Ascending aorta (tissue), 2 donors: ENCODE measurements at places on chromosomes 2 and 18.

DNA sequence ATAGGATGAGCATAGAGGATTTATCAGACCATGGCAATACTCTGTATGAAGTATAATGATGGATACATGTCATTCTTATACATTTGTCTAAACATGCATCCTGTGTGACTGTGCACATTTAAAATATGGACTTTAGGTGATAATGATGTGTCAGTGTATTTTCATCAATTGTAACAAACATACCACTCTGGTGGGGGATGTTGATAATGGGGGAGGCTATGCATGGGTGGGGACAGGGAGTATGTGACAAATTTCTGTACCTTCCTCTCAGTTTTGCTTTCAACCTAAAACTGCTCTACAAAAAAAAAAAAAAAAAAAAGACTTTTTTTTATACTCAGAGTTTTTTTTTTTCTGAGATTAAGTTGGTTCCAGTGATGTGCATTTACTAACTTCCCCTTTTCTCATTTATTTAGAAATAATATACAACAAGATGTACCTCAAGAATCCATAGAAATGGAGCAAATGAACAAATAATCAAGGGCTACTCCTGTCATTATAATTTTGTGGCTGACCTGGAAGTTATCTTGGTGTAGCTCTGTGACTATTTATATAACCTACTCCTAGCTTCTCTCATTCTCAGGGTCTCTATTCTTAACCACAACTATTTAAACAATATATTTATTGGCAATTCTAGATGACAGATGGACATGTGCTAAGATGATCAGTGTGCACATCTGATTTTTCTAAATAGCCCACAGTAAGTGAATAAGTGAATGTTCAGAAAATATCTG is 108.9 kb upstream of the ITGA4 start:
- DNase-seq: no peak

DNA sequence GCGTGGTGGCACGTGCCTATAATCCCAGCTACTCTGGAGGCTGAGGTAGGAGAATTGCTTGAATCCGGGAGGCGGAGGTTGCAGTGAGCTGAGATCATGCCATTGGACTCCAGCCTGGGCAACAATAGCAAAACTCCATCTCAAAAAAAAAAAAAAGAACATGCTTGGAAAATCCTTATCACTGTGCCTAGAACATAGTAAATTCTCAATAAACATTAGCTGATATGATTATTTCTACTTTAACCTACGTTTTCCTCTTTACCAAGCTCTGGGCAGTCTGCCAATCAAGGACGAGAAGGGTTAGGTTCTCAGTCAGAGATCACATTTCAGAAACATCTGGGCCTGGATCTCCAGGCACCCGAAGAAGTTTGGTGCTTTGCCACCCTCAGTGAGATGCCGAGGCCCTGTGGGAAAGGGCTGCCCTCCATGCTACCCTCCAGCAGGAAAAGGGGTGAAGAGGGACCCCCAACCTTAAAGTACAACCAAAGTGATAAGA is 107.7 kb downstream of the BCL11A start:
- DNase-seq: no peak

GRCh38 chr2:26454561-26455001 is 23.3 kb downstream of the OTOF start:
- DNase-seq: no peak

GRCh38 chr18:27699137-27699536 is 477.8 kb downstream of the CDH2 start:
- DNase-seq: no peak

GRCh38 chr2:26495705-26496297 is 17.9 kb upstream of the OTOF start:
- no peak for DNase-seq

DNA sequence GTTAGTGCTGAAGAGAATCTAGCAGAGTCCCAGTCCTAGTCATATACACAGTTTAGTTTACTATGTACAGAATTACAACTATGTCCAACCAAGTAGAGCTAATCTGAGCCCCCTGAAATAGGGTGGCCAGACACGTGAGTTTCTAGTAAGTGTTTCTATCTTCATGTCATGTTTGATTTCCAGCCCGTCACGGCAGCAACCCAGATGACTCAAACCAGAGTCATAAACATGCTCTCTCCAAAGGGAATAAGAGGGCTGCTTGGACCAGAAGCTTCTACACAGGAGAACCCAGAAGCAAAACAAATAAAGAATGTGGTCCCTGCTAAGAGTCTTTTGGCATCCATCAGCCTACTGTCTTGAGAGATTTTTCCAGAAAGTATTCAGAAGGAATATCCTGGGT is 64.9 kb upstream of the WIPF1 start:
- DNase-seq: peak; percentile 18

GRCh38 chr18:65761636-65762295 is 11.0 kb downstream of the CDH7 start:
- DNase-seq: no peak

- no peak for DNase-seq
Observed at GRCh38 chr18:24791751-24792545, 331.5 kb downstream of the HRH4 start.

DNA sequence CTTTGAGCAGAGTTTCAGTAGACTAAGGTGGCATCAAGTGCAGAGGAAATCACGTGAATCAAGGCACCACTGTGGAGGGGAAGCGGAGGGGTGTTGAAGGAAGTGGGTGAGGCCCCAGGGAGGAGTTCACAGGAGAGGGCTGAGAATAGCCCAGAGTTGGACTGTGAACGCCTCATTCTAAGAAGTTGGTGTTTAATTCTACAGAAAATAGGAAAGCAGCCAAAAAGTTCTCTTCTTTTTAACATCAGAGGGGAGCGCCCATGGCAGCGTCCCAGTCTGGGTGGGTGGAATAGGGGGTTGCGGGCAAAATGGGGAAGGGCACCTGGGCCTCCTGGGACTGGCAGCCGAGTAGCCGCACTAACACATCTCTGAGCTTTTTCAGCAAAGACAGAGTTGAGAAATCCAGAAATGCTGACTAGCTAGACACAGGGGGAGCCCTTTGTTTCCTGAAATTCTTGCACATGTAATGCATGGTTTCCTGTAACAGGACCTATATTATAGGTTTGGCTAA is 97.0 kb downstream of the NEB start:
- DNase-seq: no peak

DNA sequence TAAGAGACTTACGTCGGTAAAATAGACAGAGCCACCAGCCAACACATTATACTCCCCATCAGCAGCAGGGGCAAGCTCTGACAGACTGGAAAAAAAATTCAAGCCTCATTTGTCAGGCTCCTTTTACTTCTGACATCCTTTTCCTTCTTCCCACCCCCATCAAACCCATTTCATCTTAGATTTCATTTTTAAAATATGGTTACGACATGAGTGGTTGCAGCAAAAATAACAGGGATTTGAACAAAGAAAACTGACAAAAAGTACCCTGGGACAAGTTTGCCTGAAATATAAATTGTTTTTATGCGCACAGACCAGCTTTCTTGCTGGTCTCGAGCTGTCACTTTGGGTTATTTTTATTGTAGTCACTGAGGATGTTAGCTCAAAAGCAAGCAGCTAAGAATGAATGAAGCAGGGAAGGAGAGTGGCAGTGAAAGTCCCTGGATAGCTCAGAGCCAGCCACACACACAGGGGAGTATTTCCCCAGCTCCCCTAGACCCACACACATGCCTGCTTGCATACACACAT is 30.7 kb upstream of the LINC00305 start:
- DNase-seq: no peak
